Upper lobe of left lung (tissue), 6 donors: ENCODE measurements at places on chromosomes 5 and 9. TPM values are rescaled to one million over a fixed set of nuclear protein-coding genes. Genes with fewer than 3 reads are reported as not detected.

DNA sequence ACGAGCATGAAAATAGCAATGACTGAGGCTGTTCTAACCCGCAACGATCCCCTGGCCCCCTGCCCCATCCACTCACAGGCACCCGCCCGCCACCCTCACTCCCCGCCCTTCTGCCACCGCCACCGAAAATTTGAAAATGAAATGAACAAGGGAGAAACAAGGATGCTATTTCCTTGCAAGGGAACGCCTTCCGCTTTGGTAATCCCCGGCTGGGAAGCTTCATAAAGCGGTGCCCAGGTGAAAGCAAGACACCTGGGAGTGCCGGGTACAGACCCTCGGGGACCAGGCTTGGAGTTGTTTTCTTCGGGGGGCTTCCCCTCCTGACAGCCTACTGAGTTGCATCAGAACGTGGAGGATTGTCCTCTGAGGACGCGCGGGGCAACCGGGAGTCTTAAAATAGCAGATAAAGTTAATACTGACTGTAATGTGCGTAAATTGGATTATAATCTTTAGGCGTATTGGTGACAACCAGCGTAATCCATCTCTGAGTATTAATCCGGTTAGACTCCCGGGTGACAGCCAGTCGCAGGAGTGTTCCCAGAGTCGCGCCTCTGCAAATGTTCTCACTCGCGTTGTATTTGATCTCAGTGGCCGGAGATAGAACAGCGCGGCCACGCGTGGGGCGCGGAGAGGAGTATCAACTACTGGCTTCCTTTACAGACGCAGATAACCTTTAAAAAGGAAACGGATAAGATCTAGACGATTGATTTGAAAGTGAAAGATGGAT, 885 bp upstream of the MLLT3 start:
- H3K4me1 ChIP-seq: peaks cover 41% of the 10 kb centered on the region
- DNase-seq: peak; percentile 34

DNA sequence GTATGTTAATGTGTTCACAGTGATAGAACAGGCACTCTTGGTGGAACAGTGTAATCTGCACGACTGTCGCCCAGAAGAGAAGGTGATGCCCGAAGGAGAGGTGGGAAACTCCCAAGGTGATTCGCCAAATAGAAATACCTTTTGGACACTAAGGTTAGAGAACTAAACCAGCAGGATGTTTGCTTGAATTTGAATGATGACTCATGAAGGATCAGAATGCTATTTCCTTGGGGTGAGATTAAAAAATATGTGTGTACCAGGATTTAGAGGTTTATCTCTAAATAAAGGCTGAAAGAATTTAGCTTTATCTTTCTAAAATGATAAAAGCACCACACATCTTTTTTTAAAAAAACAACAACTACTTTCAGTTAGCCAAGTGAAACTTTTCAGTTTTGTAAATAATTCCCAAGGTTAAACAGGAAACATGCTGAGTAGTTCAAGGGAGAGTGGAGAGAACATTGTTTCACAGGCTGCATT, 297.4 kb upstream of the TAS2R1 start:
- no peaks in the 10 kb centered on the region for H3K4me1 ChIP-seq
- no peaks in the 10 kb centered on the region for H3K36me3 ChIP-seq
- H3K27me3 ChIP-seq: no peaks in the 10 kb centered on the region
- DNase-seq: no peak
- H3K4me3 ChIP-seq: no peak overlapping the region
- no peak overlapping the region for H3K27ac ChIP-seq

GRCh38 chr5:129857116-129857515, 47.1 kb upstream of the CHSY3 start:
- no peaks in the 10 kb centered on the region for H3K36me3 ChIP-seq
- H3K27me3 ChIP-seq: no peaks in the 10 kb centered on the region
- no peak overlapping the region for H3K4me3 ChIP-seq
- no peak overlapping the region for H3K27ac ChIP-seq

GRCh38 chr9:75053869-75054268, 25.8 kb upstream of the CARNMT1 start:
- H3K36me3 ChIP-seq: no peaks in the 10 kb centered on the region
- H3K27me3 ChIP-seq: no peaks in the 10 kb centered on the region
- no peak overlapping the region for H3K4me3 ChIP-seq
- H3K27ac ChIP-seq: no peak overlapping the region
- DNase-seq: no peak

GRCh38 chr5:53037141-53037859, 48.1 kb downstream of the ITGA2 start:
- no peak for DNase-seq
- no peaks in the 10 kb centered on the region for H3K27me3 ChIP-seq
- no peak overlapping the region for H3K4me3 ChIP-seq
- peaks cover 26% of the 10 kb centered on the region for H3K4me1 ChIP-seq
- no peak overlapping the region for H3K27ac ChIP-seq

GRCh38 chr5:5156471-5157082, 16.4 kb downstream of the ADAMTS16 start:
- no peak overlapping the region for H3K27ac ChIP-seq
- no peaks in the 10 kb centered on the region for H3K27me3 ChIP-seq
- no peaks in the 10 kb centered on the region for H3K36me3 ChIP-seq
- no peak for DNase-seq
- H3K4me1 ChIP-seq: no peaks in the 10 kb centered on the region

GRCh38 chr5:73564675-73565074, 764 bp downstream of the ANKRA2 start:
- peak overlapping the region; percentile 67 for H3K4me3 ChIP-seq
- DNase-seq: no peak
- H3K4me1 ChIP-seq: peaks cover 30% of the 10 kb centered on the region
- no peaks in the 10 kb centered on the region for H3K27me3 ChIP-seq
- H3K27ac ChIP-seq: peak overlapping the region; percentile 93

GRCh38 chr5:17359451-17360011, 138.5 kb upstream of the TAF11L2 start:
- no peak for DNase-seq
- H3K4me3 ChIP-seq: no peak overlapping the region
- H3K27ac ChIP-seq: no peak overlapping the region
- no peaks in the 10 kb centered on the region for H3K4me1 ChIP-seq
- H3K36me3 ChIP-seq: no peaks in the 10 kb centered on the region

GRCh38 chr9:131848570-131849160, 108.8 kb upstream of the RAPGEF1 start:
- no peaks in the 10 kb centered on the region for H3K4me1 ChIP-seq
- no peak overlapping the region for H3K4me3 ChIP-seq
- no peaks in the 10 kb centered on the region for H3K36me3 ChIP-seq
- DNase-seq: no peak
- no peak overlapping the region for H3K27ac ChIP-seq
- H3K27me3 ChIP-seq: no peaks in the 10 kb centered on the region

DNA sequence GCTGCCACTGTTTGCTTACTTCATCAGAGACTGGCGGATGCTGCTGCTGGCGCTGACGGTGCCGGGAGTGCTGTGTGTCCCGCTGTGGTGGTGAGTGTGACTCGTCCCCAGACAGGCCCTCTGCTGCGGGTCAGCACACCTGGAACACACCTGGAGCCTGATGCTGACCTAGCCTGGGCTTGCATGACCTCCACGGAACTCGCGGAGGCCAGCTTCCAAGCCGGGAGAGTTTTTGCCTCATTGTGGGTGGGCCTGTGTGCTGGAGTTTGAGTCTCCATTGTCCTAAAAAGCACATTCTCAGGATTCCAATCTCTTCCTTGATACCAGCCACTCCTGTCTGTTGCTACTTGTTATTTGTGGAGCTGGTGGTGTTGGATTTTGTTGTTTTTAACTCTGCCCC, 28.1 kb downstream of the SLC22A4 start:
- H3K27me3 ChIP-seq: no peaks in the 10 kb centered on the region
- peaks cover 9% of the 10 kb centered on the region for H3K36me3 ChIP-seq
- H3K4me1 ChIP-seq: no peaks in the 10 kb centered on the region
- H3K4me3 ChIP-seq: no peak overlapping the region
- peak; percentile 53 for DNase-seq

- no peaks in the 10 kb centered on the region for H3K36me3 ChIP-seq
- peaks cover 8% of the 10 kb centered on the region for H3K4me1 ChIP-seq
- H3K4me3 ChIP-seq: no peak overlapping the region
Measured at GRCh38 chr5:73630765-73631164, 4.8 kb downstream of the ARHGEF28 start.

GRCh38 chr5:142006363-142007236, 6.2 kb downstream of the GNPDA1 start:
- H3K27ac ChIP-seq: no peak overlapping the region
- no peaks in the 10 kb centered on the region for H3K27me3 ChIP-seq
- H3K4me3 ChIP-seq: no peak overlapping the region

- H3K4me1 ChIP-seq: no peaks in the 10 kb centered on the region
- H3K27me3 ChIP-seq: no peaks in the 10 kb centered on the region
- DNase-seq: no peak
- no peak overlapping the region for H3K4me3 ChIP-seq
Measured at GRCh38 chr9:108639696-108640095, 216.1 kb downstream of the ACTL7B start.

- peak overlapping the region; percentile 93 for H3K27ac ChIP-seq
- peaks cover 68% of the 10 kb centered on the region for H3K4me1 ChIP-seq
- H3K36me3 ChIP-seq: peaks cover 7% of the 10 kb centered on the region
- H3K4me3 ChIP-seq: no peak overlapping the region
Measured at GRCh38 chr5:149418910-149419531, 39.9 kb upstream of the IL17B start.

DNA sequence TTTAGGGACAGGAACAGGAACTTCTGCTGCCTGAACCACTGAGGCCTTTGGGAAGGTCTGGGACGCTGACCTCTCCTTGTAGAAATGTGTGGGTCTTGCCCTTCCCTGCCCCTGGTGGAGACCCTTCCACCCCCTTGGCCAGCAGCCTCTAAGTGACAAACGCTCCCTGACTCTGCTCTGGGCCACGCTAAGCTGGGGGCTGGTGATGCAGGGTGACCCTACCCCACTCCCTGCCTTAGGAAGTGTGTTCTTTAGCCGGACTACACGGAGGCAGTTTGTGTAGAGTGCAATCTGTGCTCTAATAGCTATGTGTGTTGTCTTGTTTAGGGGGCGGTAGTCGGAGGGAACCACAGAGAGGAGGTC, 123.0 kb downstream of the COL23A1 start:
- no peaks in the 10 kb centered on the region for H3K36me3 ChIP-seq
- no peak overlapping the region for H3K4me3 ChIP-seq
- peak overlapping the region; percentile 72 for H3K27ac ChIP-seq

GRCh38 chr5:135119481-135119880, 85.5 kb upstream of the PITX1 start:
- H3K27ac ChIP-seq: no peak overlapping the region
- H3K4me1 ChIP-seq: no peaks in the 10 kb centered on the region
- H3K36me3 ChIP-seq: no peaks in the 10 kb centered on the region

DNA sequence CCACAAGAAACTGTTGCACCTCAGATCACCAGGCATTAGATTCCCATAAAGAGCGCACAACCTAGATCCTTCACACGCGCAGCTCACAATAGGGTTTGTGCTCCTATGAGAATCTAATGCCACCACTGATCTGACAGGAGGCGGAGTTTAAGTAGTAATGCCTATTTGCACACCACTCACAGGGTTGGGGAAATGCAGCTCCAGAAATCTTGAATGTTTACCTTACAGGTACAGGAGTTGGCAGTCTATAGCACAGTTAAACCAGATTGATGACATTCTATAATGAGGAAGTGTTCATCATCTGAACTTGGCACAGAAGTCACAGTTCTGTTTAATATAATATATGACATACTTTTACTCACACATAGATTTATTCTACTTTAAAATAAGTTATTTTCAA, 732.2 kb upstream of the ZNF608 start:
- no peaks in the 10 kb centered on the region for H3K36me3 ChIP-seq
- no peaks in the 10 kb centered on the region for H3K27me3 ChIP-seq
- DNase-seq: no peak
- no peak overlapping the region for H3K4me3 ChIP-seq

- H3K27me3 ChIP-seq: no peaks in the 10 kb centered on the region
- peaks cover 24% of the 10 kb centered on the region for H3K4me1 ChIP-seq
- H3K4me3 ChIP-seq: no peak overlapping the region
- H3K36me3 ChIP-seq: no peaks in the 10 kb centered on the region
- DNase-seq: no peak
Measured at GRCh38 chr5:14247054-14247386, 103.9 kb downstream of the TRIO start.

GRCh38 chr5:65213921-65214525, 267.7 kb downstream of the ADAMTS6 start:
- no peaks in the 10 kb centered on the region for H3K4me1 ChIP-seq
- H3K27me3 ChIP-seq: no peaks in the 10 kb centered on the region
- DNase-seq: no peak
- H3K36me3 ChIP-seq: no peaks in the 10 kb centered on the region
- H3K4me3 ChIP-seq: no peak overlapping the region

GRCh38 chr5:116078199-116078598, 6.6 kb upstream of the COMMD10 start:
- no peak overlapping the region for H3K27ac ChIP-seq
- no peaks in the 10 kb centered on the region for H3K36me3 ChIP-seq
- H3K27me3 ChIP-seq: no peaks in the 10 kb centered on the region
- no peaks in the 10 kb centered on the region for H3K4me1 ChIP-seq
- DNase-seq: no peak
- H3K4me3 ChIP-seq: no peak overlapping the region

DNA sequence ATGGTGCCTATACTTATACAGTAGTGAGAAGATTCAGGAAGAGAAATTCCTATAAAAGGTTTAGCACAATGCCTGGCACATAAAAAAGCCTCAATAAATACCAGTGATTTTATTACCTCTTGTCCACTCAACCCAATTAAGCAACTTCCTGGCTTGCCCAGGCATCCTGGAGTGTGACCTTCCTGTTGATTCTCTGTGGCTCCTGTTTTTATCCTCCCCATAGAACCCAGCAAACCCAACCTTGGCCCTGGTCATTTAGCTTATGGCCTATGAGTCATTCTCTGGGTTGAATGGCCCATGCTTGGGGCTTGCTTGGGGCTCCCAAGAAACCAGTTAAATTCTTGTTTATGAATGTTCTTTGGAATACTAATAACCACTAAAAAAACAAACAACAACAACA, 21.4 kb upstream of the SPARC start:
- H3K36me3 ChIP-seq: no peaks in the 10 kb centered on the region
- peak overlapping the region; percentile 58 for H3K27ac ChIP-seq
- no peaks in the 10 kb centered on the region for H3K27me3 ChIP-seq
- H3K4me3 ChIP-seq: no peak overlapping the region

GRCh38 chr9:109238125-109238524, 71.1 kb upstream of the FRRS1L start:
- no peaks in the 10 kb centered on the region for H3K4me1 ChIP-seq
- H3K4me3 ChIP-seq: no peak overlapping the region
- H3K27me3 ChIP-seq: no peaks in the 10 kb centered on the region
- no peak overlapping the region for H3K27ac ChIP-seq

GRCh38 chr9:23648651-23649050, 177.4 kb downstream of the ELAVL2 start:
- H3K36me3 ChIP-seq: no peaks in the 10 kb centered on the region
- no peak for DNase-seq
- H3K4me3 ChIP-seq: no peak overlapping the region
- H3K27me3 ChIP-seq: no peaks in the 10 kb centered on the region
- H3K27ac ChIP-seq: no peak overlapping the region

- no peaks in the 10 kb centered on the region for H3K4me1 ChIP-seq
- no peak for DNase-seq
- H3K27ac ChIP-seq: no peak overlapping the region
- H3K4me3 ChIP-seq: no peak overlapping the region
Measured at GRCh38 chr5:158553195-158553961, 546.3 kb downstream of the EBF1 start.

- no peaks in the 10 kb centered on the region for H3K4me1 ChIP-seq
- H3K4me3 ChIP-seq: no peak overlapping the region
- H3K36me3 ChIP-seq: no peaks in the 10 kb centered on the region
- H3K27ac ChIP-seq: no peak overlapping the region
- H3K27me3 ChIP-seq: no peaks in the 10 kb centered on the region
Measured at GRCh38 chr9:99013550-99013949, 69.8 kb downstream of the COL15A1 start.

IFNB1 gene
- not detected for total RNA-seq

CCL27 gene
- total RNA-seq: not detected

CCNG1 gene
- total RNA-seq: 60.8 TPM

GNA14 gene
- total RNA-seq: 6.0 TPM

MYMK gene
- total RNA-seq: not detected

PCDHB4 gene
- 0.49 TPM for total RNA-seq

CCDC69 gene
- total RNA-seq: 119 TPM
